ENCODE measurements at places on chromosomes 12 and 14. TPM values are rescaled to one million over a fixed set of nuclear protein-coding genes. Genes with fewer than 3 reads are reported as not detected.

DNA sequence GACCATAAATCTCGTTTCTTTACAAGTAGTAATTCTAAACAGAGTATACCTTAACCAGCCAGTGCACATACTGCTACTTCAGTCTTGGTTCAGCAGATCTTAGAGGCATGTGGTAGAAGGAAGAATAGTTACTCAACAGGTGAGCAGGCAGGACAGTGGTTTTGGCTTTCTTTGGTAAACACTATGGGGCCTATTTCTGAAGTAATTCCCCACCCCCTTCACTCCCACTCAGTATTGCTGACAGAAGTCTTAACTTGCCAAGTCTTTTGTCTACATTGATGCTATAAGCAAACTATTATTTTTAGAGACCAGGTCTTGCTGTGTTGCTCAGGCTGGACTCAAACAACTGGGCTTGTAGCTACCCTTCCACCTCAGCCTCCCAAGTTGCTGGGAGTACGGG lies 68.5 kb downstream of the FBXO34 start:
- no peak for DNase-seq

GRCh38 chr14:105056303-105056831 lies 8.9 kb downstream of the GPR132 start:
- DNase-seq, result no peak

GRCh38 chr12:12724421-12725085 lies 7.4 kb downstream of the CDKN1B start:
- no peak for DNase-seq

The GOLGA5 gene
- total RNA-seq, result 19.8 TPM

The SERPINA9 gene
- not detected for total RNA-seq

The NRIP2 gene
- total RNA-seq, result not detected

DNA sequence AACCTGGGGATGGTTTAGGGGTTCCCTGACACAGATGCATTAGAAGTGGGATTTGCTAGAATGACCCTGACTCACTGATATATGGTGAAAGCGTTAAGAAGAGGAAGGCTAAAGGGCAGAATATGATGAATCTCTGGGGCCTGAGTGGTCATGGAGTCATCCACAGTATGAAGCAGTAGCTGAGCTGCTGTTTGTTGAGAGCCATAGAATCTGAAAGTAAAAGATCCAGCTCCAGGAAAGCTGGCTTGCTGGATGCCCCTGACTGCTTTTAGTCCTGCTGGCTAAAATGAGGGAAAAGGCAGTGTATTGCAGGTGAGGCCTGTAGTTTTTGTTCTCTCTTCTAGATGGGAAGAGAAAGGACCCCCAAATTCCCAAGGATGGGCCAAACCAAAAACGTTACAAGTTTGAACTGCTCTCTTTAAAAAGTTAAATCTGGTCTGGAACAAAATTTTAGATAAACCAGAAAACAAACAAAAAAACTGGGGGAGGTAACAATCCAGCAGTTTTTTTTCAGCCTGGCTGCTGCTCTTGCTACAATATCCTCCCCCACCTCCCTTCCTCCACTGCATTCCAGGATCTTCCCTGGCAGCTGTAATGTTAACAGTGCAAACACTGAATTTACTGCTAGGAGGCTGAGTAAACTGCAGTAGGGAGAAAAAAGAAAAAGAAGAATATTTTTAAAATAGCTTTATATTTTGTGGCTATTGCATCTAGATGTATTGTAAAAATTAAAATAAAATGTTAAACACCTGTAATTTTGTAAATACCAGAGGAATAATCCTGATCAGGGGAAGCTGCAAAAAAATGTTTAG lies 16.5 kb downstream of the SEL1L start:
- no peak for DNase-seq

- no peak for DNase-seq
Observed at GRCh38 chr12:50246873-50247612, 36.3 kb downstream of the LIMA1 start.

DNA sequence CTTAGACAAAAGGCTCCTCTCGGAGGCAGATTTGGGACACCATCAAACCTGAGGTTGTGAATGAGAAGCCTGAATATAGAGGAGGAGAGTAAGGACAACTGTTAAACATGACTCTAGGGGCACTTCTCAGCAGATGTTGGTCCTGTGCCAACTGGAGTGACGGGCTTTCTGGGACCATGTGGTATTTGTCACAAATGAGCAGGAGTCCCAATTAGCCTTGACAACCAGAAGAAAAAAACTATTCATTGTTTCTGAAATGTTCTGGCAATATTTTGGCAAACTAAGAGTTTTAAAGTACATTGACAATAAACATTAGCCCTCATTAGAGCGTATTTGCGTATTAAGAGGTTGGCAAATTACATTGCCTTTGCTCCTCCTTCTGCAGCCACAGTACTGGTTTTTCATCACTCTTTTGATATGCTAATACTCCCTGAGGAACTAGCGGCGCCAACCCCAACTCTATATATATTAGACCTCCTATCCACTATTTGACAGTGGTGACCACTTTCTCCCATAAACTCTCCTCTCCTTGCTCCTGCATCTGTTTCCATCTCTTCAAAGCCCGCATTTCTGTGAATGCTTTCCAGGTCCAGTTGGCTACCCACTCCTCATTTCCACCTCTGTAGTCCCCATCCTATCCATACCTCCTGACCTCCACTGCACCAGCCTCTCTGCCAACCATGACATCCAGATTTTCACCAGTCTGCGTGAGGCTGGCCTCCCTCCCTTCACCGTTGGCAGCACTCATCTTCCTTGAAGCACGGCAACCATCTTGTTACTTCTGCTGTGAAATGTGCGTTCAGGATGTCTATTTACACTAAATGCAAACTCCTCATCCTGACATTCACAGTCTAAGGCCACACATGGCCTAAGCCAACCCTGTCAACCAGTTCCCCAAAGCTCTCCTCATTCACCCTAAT lies 100.7 kb downstream of the ZFC3H1 start:
- DNase-seq, result no peak

- DNase-seq, result no peak
Observed at GRCh38 chr14:105577314-105577861, 51.0 kb downstream of the TMEM121 start.

GRCh38 chr12:126668961-126669360 lies 1598.0 kb upstream of the TMEM132C start:
- DNase-seq, result no peak

Data from neural crest cell (in vitro differentiated cells).